GM04503 (cell line): ENCODE measurements at places on chromosomes 13 and 19.

DNA sequence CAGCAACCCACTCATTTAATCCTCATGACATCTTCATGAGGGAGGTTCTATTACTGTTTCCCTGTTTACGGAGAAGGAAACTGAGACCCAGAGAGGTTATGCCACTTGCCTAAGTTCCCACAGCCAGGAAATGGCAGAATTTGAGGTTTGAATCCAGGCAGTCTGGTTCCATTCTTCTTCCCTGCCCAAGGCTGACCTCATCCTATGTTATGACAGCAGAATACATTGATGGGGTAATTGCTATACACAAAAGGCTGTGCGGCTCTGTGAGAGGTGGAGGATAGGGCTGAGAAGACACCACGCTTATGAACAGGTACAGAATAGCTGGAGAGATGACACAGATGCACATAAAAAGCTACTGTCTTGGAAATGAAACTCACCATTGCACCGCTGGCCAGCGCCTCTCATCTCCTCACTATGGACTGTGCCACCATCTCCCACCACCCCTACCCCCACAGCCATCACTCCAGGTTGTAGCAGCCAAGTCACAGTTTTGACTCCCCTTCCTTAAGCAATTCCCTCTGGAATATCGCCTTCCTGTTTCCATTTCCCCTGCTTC lies 11.5 kb downstream of the MAG start:
- no peak for DNase-seq

GRCh38 chr19:12778017-12778904 lies 2.9 kb upstream of the HOOK2 start:
- DNase-seq = no peak

- DNase-seq = peak; percentile 72
These were observed at the start of the genes GPALPP1 and NUFIP1 for GRCh38 chr13:44989071-44989889. Gene GPALPP1 (plus strand): TSS chr13:44989538. CDS start chr13:44989655, 117 bp downstream. Gene NUFIP1 (minus strand): TSS chr13:44989471. CDS start chr13:44989436, 35 bp downstream.

DNA sequence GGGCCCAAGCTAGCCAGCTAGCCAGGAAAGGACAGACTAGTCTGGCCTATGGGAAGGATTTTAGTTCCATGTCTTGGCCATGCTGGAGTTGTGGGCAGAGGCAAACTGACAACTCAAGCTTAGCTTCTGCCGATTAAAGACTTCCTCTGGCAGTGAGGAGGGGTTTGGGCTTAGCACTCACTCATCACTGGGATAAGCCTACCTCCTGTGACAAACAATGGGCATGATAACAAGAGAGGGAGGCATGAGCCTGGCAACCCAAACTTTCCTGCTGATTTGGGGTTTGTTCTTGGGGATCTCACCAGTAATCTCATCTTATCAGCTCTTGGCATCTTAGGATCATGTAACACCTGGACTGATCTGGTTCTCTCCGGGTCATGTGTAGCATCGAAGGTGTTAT lies 83.6 kb downstream of the KL start:
- DNase-seq = no peak

GRCh38 chr19:6241056-6241455 lies 38.7 kb downstream of the MLLT1 start:
- DNase-seq = no peak

- DNase-seq = no peak
These were observed 24.2 kb upstream of the GATAD2A start for GRCh38 chr19:19381007-19381926.

DNA sequence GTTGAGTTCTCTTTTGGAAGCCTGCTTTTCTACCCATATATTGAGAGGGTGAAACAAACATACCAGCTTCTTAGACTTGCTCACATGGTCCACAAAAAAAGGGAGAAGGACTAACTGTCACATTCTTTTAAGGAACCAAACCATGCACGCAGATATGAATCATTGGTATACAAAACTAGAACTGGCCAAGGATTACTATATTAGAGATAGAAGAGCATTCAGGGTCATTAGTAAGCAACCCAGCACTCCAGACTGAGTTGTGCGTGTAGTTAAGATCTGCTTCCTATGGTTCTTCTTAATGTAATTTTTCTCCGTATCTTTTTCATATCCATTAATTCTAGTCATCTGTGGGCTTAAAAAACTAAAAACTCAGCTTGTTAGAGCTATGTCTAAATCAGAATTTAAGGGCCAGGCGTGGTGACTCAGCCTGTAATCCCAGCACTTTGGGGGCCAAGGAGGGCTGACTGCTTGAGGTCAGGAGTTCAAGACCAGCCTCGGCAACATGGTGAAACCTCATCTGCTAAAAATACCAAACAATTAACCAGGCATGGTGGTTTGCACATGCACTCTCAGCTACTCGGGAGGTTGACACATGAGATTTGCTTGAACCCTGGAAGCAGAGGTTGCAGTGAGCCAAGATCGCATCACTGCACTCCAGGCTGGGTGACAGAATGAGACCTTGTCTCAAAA lies 19.6 kb downstream of the ALG5 start:
- no peak for DNase-seq

DNA sequence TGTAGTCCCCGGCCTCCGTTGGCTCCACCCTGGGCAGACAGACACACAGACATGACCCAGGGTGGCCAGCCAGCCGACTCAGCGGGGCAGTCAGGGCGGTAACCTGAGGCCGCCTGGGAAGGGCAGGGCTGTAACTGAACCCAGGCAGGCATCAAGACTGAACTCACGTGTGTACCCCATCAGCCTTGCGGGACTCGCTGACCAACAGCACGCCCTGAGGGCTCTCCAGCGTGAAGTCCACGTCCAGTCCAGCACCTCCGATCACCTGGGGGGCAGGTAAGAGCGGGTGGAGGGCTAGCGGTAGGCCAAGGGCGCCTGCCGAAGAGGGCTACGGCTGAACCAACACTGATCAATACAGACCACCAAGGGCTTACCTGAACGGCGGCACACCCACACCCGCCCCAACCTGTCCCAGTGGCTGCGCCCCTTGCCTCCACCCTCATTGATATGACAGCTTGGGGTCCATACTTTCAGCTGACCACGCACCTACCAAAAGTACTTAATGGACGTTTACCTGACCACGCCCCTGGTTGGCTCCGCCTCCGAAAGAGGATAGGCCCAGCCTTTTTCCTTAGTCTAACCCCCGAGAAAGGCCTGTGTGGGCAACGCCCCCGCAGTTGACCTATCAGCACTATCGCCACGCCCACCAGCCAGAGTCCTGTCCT lies 791 bp downstream of the TMED1 start:
- DNase-seq = no peak

DNA sequence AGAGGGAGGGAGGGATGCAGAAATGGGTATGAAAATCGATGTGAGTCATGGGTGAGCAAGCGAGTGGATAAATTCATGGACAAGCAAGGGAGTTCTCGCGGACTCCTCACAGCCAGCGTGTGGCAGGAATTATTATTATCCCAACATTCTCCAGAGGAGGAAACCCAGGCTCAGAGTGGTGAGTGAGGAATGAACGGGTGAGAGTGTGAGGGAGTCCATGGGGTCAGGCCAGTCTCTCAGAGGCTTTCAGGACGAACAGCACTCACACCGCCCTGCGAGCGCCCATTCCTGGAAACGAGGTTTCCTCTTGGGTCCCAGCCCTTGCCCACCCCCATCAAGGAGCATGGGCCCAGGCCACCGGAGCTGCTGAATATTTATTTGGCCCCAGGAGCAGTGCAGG lies 6.3 kb upstream of the DNAAF3 start:
- peak; percentile 57 for DNase-seq

DNA sequence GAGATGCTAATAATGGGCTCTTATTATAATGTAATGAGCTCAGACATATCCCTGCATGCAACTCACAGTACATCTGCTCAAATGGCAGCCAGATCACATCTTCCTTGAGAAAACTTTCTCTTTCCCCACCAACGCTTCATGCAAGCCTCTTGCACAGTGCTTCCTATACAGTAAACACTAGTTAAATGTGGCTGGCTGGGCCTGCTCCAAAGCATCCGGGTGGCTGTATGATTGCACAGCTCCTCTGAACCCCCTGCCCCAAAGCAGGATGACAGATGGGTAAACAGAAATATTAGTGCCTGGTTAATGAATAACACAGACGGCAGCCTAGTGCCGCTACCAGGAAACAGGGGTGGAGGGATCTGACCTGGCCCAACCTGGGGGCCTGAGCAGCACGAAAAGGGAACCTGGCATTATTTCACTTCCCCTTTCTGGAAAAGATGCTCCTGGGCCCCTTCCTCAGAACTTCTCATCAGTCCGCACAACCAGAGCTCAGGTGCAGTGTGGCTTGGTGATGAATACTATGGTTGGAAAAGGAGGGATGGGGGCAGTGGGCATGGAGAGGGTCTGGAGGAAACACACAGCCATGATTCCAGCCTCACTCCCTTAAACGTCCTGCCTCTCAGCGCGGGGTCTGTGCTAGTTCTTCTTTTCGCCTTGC lies 10.8 kb downstream of the FFAR2 start:
- no peak for DNase-seq

DNA sequence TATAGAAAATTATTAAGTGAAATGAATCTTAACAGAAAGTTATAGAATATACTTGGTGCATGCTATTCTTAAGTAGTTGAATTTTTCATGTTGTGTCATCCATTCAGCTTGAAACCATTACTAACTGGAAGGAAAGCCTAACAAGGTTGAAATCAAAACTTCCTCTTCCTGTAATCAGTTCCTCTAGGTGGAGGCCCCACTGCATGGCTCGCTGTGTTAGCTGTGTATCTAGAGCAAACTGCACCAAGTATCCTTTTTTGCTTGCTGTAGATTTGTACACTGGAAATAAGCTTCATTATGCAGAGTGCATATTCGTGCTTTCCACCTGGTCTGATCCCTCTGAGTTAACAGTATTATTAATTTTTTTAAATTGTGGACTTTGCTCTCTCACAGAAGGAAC lies 1146.1 kb downstream of the EFNB2 start:
- DNase-seq = no peak

DNA sequence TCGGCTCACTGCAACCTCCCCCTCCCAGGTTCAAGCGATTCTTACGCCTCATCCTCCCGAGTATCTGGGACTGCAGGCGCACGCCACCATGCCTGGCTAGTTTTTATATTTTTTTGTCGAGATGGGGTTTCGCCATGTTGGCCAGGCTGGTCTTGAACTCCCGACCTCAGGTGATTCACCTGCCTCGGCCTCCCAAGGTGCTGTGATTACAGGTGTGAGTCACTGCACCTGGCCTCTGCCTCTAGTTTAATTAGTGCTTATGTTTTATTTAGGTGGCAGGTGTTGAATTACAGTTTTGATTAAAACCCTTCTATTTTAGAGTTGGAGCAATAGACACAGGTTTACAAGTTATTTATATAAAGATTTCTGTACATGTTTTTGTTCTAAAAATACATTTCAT lies 42.8 kb downstream of the ATP11A start:
- no peak for DNase-seq

DNA sequence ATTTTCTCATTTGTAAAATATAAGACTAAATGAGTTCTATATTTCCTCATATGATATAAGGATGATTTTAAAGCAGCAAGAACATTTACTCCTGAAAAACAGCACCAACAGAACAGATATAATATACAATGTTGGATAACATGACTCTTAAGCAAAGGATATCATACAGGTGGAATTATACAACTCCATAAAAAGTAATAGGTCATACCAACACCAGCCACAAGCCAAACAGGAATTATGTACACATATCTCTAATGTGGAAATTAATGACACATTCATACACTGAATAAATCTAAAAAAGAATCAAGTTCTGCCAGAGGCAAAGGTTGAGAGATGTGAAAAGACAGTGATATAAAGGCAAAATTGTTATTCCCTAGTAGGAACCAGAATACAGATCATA lies 25.9 kb downstream of the INTS6 start:
- no peak for DNase-seq

- no peak for DNase-seq
These were observed 496.7 kb downstream of the GPC6 start for GRCh38 chr13:93723316-93723715.

DNA sequence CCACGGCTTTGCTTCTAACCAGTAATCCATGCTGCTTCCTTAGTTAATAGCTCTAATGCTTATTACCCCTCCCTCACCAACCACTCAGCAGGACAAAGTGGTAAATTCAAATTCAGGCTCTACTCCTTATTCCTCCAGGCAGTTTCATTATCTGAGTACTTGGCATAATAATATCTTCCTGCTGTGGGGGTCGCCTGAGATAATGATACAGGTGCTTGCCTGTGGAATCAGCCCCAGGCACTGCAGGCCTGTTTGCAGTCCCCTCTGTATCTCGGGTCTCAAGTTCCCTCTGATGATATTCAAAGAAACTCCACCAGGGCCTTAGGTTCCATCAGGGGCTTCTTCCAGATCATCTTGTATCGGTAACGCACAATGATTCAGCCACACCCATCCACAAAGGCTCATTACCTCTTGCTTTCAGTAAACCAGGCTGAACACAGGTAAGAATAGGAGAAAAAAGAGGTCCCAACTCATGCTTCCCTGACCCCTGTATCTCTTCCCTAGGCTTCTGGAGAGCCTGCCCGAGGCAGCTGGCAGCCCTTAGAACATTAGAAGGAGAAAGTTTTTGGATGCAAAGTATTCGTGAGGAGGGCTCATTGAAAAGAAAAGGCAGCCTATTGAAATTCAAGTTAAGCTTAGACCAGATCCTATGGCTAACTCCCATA lies 14.3 kb upstream of the FOXO1 start:
- DNase-seq = no peak

- DNase-seq = no peak
These were observed 10.5 kb downstream of the WIZ start for GRCh38 chr19:15439078-15439799.

GRCh38 chr19:58409010-58409790 lies 751 bp downstream of the ZNF584 start:
- DNase-seq = no peak

- DNase-seq = no peak
These were observed 26.8 kb downstream of the STARD13 start for GRCh38 chr13:33258808-33259193.

DNA sequence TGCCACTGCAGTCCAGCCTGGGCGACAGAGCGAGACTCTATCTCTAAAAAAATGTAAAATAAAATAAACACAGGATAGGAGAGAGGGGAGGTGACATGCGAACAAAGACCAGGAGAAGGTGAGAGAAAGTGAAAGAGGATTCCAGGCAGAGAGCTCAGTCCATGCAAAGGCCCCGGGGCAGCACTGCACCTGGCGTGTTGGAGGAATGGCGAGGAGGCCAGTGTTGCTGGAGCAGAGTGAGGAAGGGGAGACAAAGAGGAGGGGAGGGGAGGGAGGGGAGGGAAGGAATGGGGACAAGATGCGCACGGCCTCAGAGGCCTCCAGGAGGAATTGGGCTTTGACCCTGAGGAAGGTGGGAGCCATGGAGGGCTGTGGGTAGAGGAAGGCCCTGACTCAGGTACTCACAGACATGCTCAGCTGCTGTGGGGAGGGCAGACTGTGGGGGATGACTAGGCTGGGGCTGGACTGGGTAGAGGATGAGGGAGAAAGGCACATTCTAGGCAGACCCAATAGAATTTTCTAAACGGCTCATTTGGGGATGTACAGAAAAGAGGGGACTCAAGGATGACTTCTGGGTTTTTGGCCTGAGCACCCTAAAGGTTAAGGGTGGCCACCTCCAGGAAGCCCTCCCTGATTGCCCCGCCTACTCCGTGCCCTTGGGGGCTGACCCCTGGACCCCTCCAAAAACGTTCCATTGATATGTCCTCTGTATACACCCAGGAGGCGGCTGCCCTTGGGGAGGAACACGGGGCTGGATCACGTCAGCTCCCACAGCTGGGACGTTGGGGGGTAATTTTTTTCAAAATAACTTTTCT lies 43.9 kb downstream of the PTPRS start:
- DNase-seq = no peak

GRCh38 chr19:10021863-10022262 lies 8.6 kb downstream of the RDH8 start:
- no peak for DNase-seq

GRCh38 chr19:19860756-19861390 lies 4.8 kb upstream of the ZNF253 start:
- DNase-seq = no peak

GRCh38 chr19:16062789-16063188 lies 13.5 kb upstream of the TPM4 start:
- DNase-seq = no peak
